ENCODE measurements at places on chromosomes 3 and 15.

DNA sequence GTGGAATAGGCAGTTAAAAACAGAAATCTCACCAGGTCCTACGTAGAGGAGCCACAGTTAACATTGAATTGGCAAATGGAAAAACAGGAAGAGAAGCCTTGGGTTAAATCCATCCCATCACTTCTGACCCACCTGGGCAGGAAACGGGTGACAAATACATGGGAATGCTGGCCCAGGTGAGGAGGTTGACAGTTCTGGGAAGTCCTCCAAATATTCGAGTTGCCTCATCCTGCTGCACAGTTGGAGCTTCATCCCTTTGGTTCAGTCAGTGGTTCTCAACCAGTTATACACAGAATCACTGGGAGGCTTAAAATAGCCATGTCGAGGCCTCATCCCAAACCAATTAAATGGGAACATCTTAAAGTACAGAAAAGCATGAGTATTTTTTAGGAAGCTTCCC is 5.3 kb downstream of the MYZAP start:
- no peak for DNase-seq

DNA sequence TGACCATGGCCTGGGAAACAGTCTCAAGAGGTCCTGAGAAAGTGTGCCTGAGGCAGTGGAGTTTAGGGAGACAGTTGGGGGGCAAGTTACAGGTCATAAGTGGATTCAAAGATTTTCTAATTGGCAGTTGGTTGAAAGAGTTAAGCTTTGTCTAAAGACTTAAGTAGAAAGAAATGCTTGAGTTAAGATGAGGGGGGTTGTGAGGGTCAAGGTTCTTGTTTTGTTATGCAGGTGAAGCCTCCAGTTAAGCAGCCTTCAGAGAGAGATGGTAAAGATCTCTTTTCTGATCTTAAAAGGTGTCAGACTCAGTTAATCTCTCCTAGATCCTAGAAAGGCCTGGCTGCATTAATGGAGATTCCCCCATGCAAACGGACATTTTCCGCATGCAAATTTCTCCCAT is 356.3 kb upstream of the C2CD4B start:
- no peak for DNase-seq

DNA sequence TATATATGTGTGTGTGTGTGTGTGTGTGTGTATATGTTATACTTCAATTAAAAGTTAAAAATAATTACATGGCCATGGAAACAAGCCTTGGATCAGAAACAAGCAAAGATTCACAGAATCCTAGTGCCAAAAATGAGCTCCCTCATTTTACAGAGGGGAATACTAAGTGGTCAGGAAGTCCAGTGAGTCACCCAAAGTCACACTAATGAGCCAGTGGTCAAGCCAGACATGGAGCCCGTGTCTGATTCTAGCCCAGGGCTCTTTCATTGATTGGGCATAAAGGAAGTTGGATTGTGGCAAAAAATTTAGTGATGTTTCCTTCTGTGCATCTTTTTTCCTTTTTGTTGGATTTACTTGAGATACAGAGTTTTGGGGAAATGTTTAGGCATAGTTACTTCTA is 152.5 kb upstream of the NPHP3 start:
- no peak for DNase-seq

DNA sequence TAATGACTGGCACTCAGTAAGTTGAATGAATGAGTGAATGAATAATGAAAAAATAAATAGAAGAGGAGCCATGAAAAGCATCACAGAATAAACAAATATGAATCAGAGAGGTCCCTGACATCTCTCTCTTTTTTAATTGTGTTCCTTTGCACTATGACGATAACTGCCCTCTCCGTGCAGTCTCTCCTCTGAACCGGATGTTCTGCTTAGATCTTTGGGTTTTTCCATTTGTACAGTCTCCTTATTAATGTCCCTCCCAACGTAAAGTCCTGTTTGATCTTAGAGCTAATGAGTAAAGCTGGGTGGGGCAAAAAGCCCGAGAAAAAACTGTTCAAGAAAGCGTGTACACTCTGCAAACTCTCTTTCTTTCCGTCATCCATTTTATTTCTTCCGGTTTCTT is 28.3 kb upstream of the BHLHE40 start:
- no peak for DNase-seq

DNA sequence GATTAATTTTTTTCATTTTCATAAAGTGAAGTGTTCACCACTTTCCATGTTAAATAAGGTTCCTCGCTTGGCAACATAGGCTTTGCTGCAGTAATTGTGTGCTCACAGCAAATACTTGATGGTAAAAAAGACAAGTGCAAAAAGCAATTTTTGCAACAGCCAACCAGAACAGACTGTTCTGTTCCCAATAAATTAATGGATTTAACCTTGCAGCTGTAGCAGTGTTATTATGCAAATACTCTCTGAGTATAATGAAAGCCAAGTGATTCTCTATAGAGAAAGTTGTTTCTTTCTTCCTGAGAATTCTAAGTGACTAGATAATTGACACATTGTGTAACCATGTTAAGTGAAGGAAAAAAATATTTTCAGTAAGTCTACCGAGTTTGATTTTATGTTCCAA is 183.7 kb upstream of the NAALADL2 start:
- no peak for DNase-seq

DNA sequence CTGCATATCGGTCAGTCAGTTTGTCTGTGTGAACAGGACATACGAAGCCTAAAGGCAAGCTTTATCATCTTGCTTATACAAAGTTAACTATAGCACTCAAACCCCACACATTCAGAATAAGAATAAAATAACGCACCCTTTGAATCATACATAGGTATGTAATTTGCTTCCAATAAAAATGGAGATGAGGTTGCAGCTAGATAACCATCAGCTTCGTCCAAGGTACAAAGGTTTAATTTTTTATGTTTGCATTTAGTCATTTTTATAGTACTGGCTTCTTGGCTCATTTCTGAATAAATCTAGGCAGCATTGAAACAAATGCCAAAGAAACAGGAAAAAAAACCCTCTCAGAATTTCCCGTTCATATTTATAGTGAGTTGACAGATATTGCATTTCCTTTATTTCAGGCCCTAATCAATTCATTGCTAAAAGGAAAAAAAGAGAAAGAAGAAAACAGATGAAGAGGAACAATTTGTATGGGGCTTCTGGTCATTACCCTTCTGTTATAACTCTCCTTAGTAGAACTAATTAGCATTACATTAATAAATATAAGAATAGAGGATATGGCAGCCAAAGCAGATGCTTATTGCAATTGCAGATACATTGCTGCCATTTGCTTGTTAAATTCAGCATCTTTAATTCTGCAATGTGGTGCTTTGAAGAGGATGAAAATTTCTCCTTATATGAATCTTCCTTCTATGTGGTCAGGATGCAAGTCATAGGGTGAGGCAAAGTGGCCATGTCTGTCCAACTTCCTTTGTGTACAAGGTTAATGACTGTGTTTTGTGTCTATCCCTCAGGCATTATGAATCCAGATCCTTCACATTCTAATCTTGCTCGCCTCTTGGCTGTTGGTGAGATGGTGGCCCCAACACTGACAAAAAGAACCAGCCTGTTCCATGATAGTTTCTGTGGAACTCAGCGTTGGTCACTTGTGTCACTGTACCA is 550.0 kb downstream of the AGBL1 start:
- no peak for DNase-seq

- no peak for DNase-seq
Measured at GRCh38 chr15:90596943-90597342, 67.2 kb downstream of the CRTC3 start.

DNA sequence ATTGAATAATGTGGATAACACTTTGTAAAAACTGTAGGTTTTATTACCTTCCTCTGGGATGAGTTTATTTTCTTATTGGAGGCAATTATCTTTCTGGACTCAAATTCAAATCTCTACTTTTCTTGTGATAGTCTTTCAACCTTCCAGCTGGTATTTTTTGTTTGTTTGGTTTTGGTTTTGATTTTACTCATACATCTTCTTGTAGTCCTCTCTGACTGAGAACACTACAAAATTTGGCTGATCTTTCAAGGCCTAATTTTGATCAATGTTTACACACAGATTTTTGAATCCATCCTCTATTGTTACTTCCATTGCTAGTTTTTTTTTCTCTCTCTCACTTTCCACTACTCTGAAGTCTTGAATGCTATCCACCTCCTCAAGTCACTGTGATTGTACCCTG is 303.8 kb upstream of the NECTIN3 start:
- DNase-seq = no peak

DNA sequence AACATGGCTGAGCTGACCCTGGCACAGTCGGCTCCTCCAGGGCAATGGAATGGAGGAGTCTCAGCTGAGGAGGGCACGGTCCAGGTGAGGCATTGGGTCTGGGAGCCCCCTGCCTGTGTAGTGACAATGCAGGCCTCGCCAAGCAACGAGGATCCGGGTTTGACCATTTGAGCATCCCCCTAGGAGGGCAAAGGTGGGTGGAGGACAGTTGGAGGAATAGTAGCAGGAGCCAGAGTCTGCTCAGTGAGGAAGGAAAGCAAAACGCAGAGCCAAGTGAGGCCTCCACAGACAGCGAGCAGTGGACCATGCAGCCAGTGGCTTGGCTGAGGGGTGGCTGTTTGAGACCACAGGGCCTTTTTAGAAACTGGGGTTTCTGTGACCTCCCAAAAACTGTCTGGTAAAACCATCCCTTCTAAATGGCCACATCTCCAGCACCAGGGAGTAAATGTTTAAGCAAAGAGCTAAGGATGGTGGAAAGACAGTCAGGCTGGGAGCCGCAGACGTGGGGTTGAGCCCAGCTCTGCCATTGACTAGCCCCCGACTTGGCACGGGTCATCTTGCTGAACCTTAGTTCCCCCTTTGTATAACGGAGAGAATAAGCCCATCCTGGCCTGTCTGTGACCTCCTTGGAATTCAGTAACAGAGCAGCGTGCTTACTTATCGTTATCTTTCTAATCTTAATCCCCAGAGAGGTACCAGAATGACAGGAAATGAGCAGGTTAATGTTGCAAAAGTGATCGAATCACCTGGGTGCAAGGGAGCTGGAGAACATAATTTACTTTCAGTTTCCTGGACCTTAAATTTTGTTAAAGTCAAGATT is 46.8 kb downstream of the CMTM6 start:
- DNase-seq = peak; percentile 62

DNA sequence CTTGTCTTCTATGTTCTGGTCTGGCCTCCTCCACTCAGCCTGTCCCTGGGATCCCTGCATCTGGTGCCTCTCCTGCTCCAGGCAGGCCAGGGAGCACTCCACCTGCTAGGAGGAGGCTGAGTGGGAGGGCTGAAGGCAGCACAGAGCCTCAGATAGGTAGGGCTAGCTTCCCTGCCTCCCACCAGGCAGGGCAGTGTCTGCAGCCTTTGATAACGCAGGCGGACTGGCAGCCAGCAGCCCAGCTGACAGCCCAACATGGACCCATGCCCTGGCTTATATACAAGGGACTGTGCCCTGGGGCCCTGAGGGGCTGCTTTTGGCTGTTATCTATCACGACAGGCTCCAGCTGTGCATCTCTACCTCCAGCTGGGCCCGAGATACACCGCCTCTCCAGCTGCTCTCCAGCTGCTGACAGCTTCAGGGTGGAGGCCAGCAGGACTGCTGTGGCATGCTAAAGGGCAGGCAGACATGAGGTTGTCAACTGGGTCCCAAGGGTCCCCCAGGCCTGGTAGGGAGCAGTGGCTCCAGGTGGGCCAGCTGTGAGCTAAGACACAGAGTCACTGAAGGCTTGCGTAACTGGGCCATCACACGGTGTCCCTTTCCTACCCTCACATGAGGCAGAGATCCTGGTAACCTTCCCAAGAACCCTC is 5.2 kb upstream of the CLK3 start:
- DNase-seq = no peak

DNA sequence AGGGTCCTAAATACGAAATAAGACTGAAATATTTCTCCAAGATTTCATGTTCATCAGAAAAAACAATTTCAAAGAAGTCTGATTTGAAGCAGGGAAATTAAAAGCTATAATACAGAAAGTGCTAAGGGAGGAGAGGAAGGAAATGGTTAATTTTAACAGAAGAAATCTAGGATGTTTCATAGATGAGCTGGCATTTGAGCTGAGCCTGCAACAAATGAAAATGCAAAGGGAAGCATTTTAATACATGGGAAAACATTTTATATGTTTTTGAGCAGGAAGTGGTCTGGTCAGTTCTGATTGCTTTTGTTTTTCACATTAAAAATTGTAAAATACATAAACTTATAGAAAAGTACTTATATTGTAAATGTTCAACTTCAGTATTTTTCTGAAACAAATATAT is 17.2 kb upstream of the RAP2B start:
- DNase-seq = no peak

- no peak for DNase-seq
Measured at GRCh38 chr15:75171408-75171807, 30.3 kb upstream of the C15orf39 start.

GRCh38 chr3:123194552-123194951 is 7.2 kb upstream of the SEC22A start:
- DNase-seq = no peak

Data from CD4-positive, alpha-beta memory T cell (primary cell).